ENCODE measurements at places on chromosomes 16 and 17.
A peak's percentile ranks its signal among the peaks of the same experiment; 100 is the strongest.

DNA sequence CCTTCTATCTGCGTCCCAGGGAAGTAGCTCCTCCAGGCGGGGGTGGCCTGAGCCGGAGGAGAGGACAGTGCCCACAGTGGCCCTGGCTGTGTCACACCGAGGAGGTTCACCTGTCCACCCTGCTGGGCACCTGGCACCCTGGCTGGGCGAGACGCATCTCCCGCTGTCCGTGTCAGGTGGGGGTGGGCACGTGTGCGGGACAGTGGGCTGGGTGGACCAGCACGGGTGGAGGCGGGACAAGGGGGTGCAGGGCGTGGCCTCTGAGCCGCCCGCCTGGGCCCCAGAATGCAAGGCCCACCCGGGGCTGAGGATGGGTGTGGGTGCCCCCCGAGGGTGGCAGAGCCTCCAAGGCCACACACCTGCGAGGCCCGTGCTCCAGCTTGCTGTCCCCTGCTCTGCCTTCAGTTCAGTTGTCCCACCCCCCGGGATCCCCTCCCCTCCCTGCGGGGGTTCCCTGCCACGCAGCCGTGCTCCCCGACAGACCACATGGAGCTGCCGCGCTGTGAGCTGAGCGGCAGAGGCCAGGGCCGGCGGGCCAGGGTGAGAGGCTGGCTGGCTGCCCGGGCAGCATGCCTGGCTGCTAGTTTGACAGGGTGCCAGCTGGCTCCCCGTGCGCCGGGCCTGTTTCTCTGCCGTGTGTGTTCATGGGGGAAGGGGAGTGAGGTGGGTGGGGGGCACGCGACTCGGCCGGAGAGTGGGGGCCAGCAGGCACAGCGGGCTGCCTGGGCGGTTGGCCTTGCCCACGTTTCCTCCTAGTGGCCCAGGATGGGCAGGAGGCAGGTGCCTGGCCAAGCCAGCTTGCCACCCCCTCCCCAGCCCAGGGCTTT is 33.9 kb downstream of the BAHCC1 start:
- DNase-seq, result no peak

- DNase-seq, result no peak
Measured at GRCh38 chr17:35189291-35189690, 4.9 kb downstream of the SLC35G3 start.

GRCh38 chr16:11408216-11408615 is 63.0 kb downstream of the RMI2 start:
- DNase-seq, result no peak

- no peak for DNase-seq
Measured at GRCh38 chr16:7303660-7304200, 28.9 kb upstream of the RBFOX1 start.

GRCh38 chr17:31530391-31530985 is 139.0 kb downstream of the RAB11FIP4 start:
- no peak for DNase-seq

DNA sequence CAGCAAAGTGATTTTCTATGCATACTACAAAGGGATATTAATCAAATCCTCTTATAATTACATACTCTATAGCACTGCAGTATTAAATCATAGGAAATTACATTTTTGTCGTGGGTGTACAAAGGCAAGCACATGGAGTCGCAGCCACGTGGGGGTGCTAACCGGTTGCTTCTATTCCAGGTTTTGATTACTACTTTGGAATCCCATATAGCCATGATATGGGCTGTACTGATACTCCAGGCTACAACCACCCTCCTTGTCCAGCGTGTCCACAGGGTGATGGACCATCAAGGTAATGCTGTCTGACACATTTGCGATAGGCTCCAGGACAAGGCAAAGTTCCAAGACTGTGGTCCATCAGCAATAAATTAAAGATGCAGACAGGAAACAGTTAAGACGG is 60.1 kb downstream of the ARSG start:
- no peak for DNase-seq

- DNase-seq, result peak; percentile 5
Measured at GRCh38 chr17:58710948-58711552, 18.6 kb downstream of the RAD51C start.

DNA sequence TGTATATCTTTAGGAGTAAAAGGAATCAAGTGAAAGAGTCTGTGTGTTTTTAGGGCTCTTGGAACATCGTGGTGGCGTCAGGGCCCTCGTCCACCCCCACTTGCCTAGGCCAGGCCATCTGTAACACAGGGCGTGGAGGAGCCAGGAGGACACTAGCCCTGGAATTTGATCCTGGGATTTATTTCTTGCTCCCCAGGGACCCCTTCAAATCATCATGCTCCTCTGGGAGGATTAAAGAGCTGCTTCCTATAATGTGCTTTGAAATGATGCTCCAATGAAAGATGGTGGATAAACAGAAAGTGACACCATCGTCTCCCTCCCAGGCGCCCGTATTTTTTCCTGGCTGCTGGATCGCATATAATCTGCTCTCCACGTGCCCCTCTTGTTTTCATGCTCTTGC is 113.3 kb downstream of the AATF start:
- no peak for DNase-seq

GRCh38 chr17:19378416-19379360 is at the start of gene MAPK7:
Gene MAPK7, plus strand, starts transcription at chr17:19378498. Its CDS starts 403 bp downstream, at chr17:19378901.
- DNase-seq, result no peak

GRCh38 chr17:60145006-60145935 is 4.5 kb upstream of the CA4 start:
- DNase-seq, result no peak

- no peak for DNase-seq
Measured at GRCh38 chr17:42317266-42317845, 29.1 kb downstream of the STAT5A start.

- no peak for DNase-seq
Measured at GRCh38 chr16:21283521-21284289, 5.6 kb upstream of the CRYM start.

GRCh38 chr16:630815-631405 is at the start of gene WFIKKN1:
Gene WFIKKN1, plus strand, starts transcription at chr16:630985. Its CDS starts 269 bp downstream, at chr16:631254.
- DNase-seq, result no peak

GRCh38 chr16:1667271-1667670 is 10.8 kb upstream of the JPT2 start:
- no peak for DNase-seq

DNA sequence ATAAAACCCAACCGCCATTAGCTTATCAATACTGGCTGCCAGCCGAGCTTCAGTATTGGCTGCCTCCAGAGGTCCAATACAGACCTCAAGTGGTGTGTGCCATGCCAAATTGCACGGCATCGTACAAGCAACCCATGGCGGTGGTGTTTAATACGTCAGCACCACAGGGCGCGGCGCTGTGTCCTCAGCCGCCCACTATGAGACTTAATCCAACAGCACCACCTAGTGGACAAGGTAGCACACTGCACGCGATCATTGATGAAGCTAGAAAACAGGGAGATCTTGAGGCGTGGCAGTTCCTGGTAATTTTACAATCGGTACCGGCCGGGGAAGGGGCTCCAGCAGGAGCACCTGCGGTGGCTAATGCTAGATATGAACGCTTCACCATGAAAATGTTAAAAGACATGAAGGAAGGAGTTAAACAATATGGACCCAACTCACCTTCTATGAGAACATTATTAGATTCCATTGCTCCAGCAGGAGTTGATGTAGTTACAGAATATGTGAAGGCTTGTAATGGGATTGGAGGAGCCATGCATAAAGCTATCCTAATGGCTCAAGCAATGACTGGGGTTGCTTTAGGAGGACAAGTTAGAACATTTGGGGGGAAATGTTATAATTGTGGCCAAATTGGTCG is 15.4 kb downstream of the FLYWCH1 start:
- DNase-seq, result peak; percentile 74

DNA sequence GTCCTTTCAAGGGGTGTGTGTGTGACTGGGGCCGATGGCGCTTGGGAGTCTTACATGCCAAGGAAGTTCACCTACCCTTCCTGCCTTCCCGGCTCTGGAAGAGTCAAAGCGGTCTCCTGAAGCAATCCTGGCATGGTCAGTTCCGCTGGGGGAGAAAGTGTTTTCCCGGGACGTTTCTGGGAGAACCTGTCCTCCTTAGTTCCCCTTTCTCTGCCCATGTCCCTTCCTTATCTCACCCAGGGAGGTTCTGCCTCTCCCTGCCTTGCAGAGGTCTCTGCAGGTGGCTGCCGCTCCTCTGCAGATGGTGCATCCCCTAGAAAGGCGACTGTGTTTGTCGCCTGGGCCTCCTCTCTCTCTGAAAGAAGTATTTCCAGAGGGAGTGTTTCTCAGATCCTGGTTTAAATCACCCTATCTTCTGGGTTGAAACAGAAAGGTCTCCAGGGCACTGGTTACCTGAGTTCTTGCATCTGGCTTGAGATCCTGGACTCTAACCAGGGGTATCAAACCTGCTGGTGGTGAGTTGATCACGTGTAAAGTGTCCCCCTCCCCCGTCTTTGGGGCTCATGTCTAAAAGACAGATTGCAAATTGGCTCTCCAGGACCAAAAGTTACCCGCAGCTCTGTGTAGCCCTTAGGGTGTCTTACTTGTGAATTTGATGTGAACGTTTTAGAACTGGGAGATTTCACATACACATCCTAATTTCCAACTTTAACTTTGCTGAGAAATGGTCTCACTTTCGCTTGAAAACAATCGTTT is 1.9 kb downstream of the PRKCB start:
- no peak for DNase-seq

GRCh38 chr17:66507103-66507923 is 204.9 kb downstream of the PRKCA start:
- DNase-seq, result no peak

DNA sequence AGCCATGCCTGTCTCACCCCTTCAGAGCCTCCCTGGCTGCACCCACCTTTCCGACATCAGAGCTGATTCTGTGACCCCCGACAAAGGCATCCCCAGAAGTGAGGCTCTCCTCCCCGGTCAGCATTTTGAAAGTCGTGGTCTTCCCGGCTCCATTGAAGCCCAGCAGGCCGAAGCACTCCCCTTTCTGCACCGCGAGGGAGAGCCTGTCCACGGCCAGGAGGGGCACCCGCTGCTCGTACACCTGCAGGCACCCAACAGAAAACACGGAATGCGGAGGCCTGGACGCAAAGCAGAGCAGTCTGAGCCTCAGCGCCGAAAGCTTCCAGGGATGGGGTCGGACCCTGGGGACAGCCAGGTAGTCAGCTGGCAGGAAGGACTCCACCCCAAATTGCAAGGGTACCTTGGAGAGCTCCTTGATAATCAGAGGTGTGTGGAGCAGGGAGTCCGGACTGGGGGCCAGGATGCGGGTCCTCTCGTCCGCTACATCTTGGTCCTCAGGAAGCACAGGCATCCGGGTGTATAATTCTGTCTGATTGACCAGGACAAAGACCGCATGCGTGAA is 13.1 kb upstream of the RNPS1 start:
- DNase-seq, result no peak

DNA sequence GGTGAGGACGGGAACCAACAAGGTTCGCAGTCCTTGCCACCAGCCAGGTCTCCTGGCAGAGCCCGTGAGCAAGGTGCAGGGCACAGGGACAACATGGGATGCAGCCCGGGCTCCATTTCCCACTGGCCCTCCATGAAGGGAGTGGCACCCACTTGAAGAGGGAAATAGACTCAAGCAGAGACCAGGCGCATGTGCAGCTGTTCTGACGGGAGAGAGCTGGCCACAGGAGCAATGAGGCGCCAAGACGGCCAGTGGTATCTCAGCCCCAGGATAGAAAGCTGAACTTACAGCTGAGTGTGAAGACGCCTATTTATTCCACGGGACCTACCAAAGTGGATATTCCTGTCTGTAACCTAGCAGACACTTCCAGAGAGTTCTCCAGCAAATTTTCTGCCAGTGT is 8.2 kb upstream of the FOXJ1 start:
- no peak for DNase-seq

DNA sequence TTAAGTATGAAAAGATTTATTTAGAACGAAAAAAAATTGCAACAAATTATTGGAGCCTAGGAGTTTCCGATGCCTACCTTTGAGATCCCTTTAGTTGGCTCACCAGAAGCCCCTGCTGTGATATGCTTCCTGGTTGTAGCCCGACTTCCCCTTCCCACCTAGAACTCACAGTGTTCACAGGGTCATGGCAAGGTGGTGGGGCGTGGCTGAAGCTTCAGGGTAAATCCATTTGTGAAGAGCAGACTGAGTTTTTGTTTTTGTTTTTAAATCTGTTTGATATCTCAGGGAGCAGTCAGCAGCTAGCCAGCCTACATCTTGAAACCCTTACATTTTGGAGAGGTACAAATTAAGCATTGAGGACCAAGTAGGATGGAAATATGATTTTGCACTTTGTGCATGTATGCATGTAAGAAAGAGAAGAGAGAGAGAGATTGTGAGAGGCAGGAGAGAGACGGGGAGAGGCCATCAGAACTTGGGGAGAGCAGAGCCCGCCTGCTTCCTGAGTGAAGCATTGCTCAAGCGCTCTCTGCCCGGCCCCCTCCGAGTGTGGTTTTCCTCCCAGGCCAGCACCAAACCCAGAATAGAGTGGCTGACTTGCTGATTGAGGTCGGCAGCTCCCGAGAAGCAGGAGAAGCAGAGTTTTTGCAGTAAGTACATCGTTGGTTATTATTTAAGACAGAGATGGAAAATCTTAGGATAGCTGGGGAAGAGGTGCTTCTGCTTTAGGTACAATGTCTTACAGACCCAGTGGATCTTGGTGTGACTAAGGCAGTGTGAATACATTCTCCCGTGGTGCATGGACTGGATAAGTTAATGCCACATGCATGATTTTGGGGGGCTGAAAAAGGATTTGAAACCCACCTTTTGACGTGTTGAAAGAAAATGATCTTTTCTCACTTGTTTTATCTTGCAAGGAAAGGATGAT is 64.2 kb downstream of the SPECC1 start:
- peak; percentile 16 for DNase-seq

DNA sequence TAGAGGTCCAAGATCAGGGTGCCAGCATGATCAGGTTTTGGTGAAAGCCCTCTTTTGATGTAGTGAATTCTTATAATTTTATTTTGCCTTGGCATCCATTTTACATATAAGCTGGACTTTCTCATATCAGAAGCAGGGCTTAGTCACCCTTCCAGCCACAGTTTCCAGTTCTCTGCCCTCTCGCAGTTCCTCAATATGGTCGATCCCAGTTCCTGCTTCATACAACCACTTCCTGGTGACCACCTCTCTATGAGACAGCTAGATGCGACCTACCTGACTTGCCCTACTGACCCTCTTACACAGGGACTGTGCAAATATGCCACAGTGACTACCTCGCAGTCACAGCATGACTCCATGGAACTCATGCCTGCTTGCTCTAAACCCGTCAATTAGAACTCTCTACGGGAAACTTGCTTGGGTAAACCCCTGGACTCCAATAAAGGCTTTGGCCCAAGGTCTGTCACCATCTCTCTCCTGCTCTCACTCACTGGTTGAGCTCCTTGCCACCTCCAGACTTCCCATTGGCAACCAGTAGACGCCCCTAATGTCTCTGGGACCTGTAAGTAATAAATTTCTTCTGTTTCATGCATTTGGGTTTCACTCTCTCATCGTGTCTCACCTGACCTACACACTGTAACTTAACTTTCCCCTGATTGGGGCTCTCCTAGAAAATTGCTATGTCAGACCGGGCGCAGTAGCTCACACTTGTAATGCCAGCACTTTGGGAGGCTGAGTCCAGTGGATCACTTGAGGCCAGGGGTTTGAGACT is 21.4 kb downstream of the CD300LG start:
- no peak for DNase-seq

GRCh38 chr16:50743581-50744225 is 1.8 kb downstream of the CYLD start:
- DNase-seq, result no peak

GRCh38 chr17:60738287-60738686 is 60.6 kb downstream of the BCAS3 start:
- no peak for DNase-seq

GRCh38 chr16:54891346-54891745 is 39.3 kb upstream of the IRX5 start:
- DNase-seq, result no peak

GRCh38 chr16:73847090-73847489 is 449.5 kb upstream of the PSMD7 start:
- DNase-seq, result no peak
